ENCODE measurements at places on chromosomes 7 and 10. TPM values are rescaled to one million over a fixed set of nuclear protein-coding genes. Genes with fewer than 3 reads are reported as not detected.

The PLPP4 gene
- total RNA-seq = not detected

The SP8 gene
- total RNA-seq = not detected

The TPK1 gene
- 2.6 TPM for total RNA-seq

The KCND2 gene
- total RNA-seq = not detected

All from A549 treated with CORT108297 at 1 μM for 4 hours (cell line).